ENCODE measurements at places on chromosomes 4 and X. TPM values are rescaled to one million over a fixed set of nuclear protein-coding genes. Genes with fewer than 3 reads are reported as not detected.

DNAAF6 gene
- not detected for total RNA-seq

SH2D1A gene
- 0.25 TPM for total RNA-seq

USP11 gene
- total RNA-seq: 176 TPM

HMX1 gene
- total RNA-seq: 0.74 TPM

CCNI gene
- 510 TPM for total RNA-seq

All from temporal lobe (tissue), 4 donors.